ENCODE measurements at places on chromosomes 3 and 15.

DNA sequence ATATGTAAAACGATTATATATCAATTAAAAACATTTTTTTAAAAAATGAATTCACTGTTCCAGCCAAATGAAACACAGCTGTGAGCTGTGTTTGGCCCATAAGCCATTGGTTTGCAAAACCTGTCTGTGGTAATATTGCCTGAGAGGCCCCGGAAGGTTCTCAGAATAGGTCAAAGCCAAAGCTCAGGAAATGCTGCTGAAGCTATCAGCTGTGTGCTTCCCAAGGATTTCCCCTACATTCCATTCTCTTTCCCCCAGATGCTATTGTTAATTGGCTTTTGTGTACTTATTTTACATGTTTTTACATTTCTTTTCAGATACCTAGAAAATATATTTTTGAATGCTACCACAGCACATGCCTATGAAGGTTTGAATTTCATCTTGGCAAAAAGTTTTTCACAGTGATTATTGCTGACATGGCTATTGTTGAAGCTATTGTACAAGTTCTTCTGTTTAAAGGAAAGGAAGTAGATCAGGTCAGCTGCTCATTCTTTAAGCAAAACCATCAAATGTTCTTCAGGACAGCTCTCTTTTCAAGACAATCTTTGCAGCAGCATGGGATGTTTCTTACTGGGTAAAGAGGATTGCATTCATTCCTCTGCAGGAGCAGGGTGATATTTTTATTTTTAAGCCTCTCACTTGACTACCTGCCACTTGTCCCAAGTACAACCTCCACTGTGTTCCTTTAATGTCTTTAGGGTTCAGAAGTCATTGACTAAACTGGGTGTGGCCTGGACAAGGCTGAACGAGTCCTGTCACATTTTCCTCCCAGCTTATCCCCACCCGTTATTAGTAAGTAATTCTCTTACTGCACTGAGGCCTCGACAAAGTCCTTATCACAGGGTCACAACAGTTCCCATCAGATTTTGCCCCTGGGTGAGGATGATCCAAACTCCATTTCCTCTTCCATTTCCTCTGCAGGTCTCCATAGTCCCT lies 26.3 kb upstream of the BNC1 start:
- no peak for DNase-seq

GRCh38 chr3:188868803-188869202 lies 303.0 kb upstream of the TPRG1 start:
- DNase-seq: no peak

- DNase-seq: no peak
Measured at GRCh38 chr15:68515371-68516095, 63.3 kb upstream of the CORO2B start.

DNA sequence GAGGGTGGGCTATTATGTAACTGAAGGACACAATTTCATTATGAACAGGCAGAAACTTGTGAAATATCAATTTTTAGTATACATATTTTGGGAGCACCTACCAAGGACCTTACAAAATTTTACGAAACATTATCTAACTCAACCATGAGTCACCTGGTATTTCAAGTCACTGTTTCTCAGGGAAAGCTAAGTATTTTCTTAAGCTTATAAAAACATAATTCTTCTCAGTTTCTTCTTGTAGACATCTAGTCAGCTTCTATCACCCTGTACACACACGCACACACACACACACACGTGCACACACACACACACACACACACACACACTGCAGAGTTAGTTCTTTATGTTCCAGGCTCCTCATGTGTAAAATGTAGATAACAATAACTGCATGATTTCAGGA lies 658.3 kb downstream of the TUSC7 start:
- DNase-seq: no peak

DNA sequence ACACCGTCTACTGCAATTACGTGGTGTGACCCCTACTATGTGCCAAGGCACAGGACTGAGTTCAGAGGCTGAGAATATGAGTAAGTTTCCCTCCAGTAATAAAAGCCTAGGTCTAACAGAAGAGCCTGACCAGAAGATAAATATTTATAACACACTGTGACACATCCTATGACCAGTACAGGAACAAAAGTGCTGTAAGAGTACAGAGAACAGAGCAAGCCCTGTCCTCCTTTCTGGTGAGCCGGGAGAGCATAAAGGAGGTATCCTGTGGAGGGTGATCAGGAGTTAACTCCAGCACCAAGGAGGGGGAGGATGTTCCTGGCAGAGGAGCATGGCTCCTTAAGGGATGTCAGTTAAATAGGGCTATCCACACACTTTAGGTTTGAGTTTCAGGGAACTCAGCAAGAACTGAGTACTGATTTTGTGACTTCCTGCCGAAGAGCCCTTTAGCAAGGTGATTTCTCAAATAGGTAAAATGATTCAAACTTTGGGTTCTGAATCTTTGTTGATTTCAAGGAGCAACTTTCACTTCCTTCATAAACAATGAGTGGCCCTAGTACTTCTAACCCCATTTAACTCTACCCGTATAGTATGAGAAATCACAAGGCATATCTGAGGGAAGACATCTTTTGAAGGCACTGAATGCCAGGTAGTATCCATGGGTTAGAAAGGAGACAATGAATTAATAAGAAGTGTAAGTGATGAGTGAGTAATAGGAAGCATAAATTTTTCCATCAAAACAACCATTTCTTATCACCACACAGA lies 198.0 kb downstream of the THRB start:
- no peak for DNase-seq

GRCh38 chr3:135268941-135269532 lies 474.0 kb downstream of the EPHB1 start:
- no peak for DNase-seq

GRCh38 chr15:78065284-78065872 lies 12.1 kb downstream of the TBC1D2B start:
- no peak for DNase-seq
